Activated effector memory CD4-positive, alpha-beta T cell treated with Interleukin-2 at 50 U/mL for 16 hours (primary cell): ENCODE measurements at places on chromosomes 6 and 20.

- no peak for DNase-seq
These were observed 254.8 kb upstream of the CHD6 start for GRCh38 chr20:41872930-41873329.

DNA sequence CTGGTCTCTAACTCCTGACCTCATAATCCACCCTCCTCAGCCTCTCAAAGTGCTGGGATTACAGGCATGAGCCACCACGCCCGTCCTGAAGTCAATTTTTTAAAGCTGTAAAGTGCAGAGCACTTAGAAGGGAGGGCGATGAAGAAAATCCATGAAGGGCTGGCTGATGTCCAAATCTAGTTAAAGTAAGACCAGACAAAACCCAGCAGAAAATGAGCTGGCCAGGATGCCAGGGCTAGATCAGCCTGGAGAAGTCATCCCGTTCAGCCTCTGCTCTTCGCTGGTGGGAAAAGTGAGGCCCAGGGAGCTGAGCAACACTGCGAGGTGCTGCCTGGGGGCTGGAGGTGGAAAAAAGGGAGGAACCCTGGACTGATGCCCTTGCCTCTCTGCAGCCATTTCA, 3.1 kb downstream of the BPIFB4 start:
- DNase-seq, result no peak

DNA sequence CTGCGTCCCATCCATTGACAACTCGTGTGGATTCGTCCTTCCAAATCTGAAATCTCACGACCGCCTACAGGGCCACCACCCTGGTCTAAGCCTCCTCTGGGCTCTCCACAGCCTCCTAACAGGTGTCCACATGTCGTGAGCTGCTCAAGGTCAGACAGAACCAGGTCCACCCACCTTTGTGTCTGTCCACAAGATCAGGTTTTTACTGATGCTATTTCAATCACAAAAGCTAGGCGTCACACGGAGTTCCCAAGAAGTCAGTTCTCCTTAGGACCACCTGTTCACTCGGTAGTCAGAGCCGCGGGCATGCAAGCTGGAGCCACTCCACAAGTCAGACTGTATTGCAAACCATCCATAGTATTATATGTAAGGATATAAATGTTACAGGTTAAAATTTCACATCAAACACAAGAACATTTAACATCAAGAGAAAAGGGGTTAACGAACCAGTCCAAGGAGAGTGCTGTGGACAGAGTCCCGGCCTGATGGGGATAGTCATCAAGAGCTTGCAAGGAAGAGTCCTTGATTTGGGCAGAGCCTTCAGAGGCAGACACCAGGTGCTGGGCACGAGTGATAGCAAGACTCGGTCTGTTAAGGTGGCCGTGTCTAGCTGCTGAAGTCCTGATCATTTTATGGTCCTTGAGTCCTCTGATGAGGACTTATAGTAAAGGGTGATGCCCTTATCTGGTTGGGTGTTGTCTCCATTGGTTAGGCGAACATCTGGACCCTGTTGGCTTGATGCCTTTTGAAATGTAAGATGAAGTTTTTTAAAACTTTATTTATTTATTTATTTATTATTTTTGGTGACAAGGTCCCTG, 731 bp upstream of the DNPH1 start:
- DNase-seq, result no peak

- DNase-seq, result no peak
These were observed 1.9 kb upstream of the ULBP1 start for GRCh38 chr6:149961728-149962425.

- DNase-seq, result no peak
These were observed 31.7 kb upstream of the ECI2 start for GRCh38 chr6:4167123-4167522.

DNA sequence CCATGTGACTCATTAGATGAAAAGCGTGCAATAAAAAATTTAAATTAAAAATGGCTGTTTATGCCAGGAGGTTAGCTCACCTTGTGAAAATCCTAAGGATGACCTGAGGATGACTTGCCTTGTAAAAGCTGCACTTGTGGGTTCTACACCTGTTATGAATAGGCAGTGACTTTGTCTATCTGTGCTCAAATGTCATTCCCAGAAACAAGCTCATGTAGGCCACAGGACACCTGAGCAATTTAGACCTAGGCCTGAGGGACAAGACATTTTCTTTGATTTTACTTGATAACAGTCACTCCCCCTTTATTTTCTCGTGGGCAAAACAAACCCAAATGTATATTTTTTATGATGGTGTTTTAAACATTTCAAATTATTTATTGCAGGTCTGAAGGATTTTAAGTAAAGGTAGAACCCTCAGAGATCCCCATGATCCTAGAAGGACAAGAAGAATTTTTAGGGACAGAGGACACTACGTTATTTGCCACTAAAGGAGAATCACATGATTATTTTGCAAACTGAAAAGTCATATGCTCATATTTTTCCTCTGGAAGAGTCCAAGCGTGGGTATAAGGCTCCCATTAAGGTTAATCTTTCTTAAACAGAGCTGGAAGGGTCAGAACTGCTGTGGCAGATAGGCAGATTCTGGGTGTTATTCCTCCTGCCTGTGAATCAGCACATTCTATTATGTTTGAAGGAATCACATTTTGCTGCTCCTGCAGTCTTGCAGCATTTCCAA, 277.5 kb upstream of the MAN1A1 start:
- no peak for DNase-seq

GRCh38 chr6:12335717-12336116, 45.6 kb downstream of the EDN1 start:
- DNase-seq, result no peak

- no peak for DNase-seq
These were observed at the start of gene THBS2 for GRCh38 chr6:169253337-169254238. THBS2 (minus strand) TSS chr6:169253846; CDS start chr6:169250784, 3,062 bp downstream.

DNA sequence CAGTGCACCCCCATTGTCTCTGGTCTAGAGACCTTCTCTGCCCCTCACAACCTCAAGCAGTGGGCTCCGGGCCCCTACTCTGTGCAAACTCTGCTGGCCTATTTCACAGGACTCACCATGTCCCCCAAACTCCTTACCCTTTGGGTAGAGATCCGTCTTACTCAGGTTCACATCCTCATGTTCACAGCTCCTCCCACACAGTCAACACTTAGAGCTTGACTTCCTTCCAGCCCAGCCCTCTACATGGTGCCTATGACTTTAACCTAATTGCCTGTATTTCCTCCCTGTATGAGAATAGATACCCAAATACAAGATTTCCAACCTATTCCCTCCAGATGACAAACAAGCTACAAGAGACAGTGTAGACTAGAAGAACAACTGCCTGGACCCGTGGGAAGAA, 528.6 kb upstream of the JARID2 start:
- no peak for DNase-seq

DNA sequence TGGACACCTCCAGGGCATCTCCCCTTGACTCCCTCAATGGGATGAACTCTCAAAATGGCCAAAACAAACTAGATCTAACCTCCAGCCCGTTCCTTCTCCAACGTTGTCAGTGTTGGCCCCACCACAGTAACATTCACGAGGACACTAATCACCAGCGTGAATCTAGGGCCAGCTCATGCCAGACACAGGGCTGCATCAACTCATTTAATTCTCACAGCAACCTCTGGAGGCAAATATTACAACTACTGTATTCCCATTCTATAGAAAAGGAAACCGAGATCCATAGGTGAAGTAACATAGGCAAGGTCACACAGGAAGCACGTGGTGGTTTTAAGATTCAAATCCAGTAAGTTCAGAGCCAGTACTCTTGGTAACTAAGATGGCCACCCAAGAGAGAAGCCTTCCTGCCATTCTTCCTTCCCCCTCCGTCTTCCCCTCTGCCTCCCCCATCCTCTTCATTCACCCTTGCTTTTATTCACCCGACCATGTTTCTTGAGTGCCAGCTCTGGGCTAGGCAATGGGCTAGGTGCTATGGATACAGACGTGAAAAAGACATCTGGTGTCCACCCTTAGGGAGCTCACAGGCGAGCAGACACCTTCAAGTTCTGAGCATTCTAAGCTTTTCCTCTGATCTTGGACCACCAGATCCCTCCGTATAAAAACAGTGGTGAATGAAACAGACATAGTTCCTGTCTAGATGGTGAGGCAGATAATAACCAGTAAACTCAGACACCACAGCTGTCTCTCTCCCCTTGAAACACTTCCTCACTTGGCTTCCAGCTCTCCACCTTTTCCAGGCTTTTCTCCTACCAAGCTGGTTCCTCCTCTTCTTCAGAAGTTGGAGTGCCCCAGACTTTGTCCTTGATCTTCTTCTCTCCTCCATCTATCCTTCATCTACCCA, 9.6 kb downstream of the CCM2L start:
- no peak for DNase-seq

DNA sequence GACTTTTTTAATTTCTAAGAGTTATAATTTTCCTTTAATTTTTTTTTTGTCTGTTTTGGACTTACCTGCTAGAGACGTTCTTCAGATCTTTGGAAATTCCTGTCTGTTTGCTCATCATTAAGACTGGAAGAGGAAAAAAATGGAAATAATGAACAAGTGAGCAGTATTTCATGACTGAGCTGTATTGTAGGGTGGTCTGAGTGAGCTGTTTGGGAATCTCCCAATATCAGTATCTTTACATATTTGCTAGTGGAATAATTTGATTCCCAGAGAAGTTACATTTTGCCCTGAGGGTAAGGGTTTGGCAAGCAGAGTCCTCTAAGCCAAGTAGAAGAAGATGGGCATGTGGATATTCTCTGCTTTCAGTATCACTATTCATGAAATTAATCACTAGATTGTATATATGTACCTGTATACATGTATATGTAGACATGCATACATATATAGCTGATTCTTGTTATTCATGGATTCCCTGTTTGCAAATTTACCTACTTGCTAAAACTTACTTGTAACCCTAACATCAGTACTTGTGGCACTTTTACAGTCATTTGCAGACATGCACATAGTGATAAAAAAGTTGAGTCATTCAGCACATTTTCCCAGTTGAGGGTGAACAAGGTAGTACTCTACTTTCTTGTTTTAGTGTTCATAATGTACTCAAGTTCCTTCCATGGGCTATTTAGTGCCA, 13.5 kb downstream of the ZC2HC1B start:
- DNase-seq, result no peak

DNA sequence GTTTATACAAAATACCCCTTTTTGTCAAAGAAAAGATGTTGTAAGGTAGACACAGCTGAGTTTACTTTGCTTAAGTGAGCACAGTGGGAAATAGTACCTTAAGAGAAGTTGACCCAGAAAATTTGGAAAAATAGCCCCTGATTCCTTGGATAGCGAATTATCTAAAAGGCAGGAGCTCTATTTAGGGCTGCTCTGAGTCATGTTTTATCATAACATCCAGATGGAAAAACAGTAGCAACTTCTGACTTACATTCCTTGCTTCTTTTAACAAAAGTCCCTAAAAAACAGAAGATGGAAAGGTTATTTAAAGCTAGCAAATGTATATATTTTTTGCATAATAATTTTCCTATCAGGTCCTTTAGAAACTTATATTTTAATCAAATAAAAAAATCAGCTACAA, 59.0 kb downstream of the THEMIS start:
- no peak for DNase-seq

- DNase-seq, result no peak
These were observed 80.1 kb upstream of the MLIP start for GRCh38 chr6:54031169-54031568.

- DNase-seq, result no peak
These were observed 149.9 kb downstream of the MMS22L start for GRCh38 chr6:97133067-97133466.

DNA sequence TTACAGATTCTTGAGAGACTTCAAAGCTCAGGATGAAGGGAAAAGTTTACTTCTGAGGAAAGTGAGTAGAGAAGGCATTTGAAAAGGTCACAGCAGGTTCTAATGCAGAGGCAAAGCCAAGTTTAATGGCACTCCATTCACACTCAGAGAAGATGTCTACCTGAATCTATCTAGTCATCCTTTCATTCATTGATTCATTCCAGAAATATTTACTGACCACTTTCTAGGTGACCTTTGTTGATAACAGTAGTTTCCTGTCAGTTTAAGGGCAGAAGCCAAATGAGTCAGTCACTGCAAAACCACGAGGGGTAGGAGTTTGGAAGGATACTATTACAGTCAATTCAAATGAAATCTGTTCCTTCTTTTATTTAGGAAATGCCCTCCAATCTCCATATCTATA, 30.8 kb downstream of the FBXO5 start:
- DNase-seq, result no peak

GRCh38 chr6:28606424-28607391, 81.0 kb downstream of the GPX5 start:
- DNase-seq, result no peak

DNA sequence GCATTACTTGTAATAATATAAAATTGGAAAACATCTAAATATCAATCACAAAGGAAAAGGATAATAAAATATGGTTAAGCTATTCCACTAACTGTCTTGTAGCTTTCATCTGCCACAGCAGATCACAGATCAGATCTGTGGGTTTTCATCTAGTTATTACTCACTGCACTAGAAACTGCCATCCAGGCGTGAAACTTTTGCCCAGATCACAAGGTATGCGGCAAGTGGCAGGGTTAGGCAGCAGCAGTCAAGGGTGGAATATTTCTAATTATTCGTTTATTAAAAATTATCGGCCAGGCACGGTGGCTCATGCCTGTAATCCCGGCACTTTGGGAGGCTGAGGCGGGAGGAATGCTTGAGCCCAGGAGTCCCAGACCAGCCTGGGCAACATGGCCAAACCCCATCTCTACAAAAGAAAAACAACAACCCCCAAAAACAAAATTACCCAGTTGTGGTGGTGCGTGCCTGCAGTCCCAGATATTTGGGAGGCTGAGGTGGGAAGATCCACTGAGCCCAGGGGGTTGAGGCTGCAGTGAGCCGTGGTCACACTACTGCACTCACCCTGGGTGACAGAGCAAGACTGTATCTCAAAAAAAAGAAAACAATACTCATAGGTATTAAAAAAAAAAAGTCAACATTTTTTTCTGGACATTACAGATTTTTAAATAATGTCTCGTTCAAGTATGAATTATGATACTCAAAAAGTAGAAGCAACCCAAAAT, 32.1 kb downstream of the BEND3 start:
- DNase-seq, result no peak

DNA sequence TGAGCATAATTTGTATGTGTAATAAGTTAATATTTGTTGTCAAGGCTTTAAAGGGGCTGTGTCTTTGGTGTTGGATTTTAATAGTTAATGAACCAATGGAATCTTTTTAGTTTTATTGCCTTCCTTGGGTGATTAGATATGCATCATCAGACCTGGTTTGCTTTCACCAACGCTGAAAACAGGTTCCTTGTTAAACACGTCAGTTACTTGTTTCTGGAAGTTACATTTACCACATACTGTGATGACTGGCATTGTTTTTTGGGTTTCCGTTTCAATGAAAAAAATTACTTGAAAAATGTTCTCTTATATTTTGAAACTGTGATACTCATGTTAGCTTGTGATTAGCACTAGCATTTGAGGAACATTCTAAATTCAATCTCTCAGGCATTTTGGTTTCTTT, 58.6 kb upstream of the RNF144B start:
- no peak for DNase-seq

- no peak for DNase-seq
These were observed 7.2 kb downstream of the PNLDC1 start for GRCh38 chr6:159807150-159807858.

DNA sequence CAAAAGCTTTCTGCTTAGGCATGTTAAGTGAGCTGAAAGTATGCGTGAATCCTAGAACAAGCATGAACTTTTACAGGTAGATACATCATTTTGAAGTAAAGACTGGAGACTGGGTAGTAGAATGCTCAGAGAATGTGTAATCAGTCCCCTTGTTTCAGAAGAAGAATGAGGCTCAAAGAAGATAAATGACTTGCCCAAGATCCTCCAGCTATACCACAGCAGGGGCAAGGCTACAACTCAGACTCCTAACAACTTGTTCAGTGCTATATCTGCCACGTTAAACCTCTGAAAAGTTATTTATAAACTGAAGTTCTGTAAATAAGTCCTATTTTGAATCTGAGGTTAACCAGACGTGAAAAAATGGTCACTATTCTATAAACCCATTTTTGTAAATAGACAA, 2.9 kb downstream of the RIPOR2 start:
- DNase-seq, result no peak

- DNase-seq, result no peak
These were observed 451 bp downstream of the DNAJC5 start for GRCh38 chr20:63895202-63895951.
